ENCODE measurements at places on chromosomes 2 and 18.

DNA sequence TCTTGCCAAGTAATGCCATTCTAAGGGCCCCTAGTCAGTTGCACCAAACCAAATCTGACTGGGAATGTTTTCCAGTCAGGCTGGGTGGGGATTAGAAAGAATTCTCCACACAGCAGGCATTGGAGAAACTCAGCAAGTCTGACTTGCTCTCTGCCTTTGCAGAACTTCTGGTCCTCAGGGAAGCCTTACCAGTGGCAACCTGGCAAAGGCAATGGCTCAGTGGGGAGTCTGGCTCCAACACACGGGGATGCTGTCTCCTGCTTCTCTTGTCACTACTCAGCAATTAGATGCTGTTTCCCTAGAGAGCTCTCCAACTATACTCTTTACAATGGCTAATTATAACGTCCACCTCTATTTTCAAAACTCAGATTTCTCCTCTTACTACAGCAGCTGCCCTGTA lies 810.7 kb downstream of the LRRTM4 start:
- DNase-seq, result no peak

- DNase-seq, result no peak
Measured at GRCh38 chr2:99156891-99157290, 2.1 kb downstream of the LIPT1 start.

DNA sequence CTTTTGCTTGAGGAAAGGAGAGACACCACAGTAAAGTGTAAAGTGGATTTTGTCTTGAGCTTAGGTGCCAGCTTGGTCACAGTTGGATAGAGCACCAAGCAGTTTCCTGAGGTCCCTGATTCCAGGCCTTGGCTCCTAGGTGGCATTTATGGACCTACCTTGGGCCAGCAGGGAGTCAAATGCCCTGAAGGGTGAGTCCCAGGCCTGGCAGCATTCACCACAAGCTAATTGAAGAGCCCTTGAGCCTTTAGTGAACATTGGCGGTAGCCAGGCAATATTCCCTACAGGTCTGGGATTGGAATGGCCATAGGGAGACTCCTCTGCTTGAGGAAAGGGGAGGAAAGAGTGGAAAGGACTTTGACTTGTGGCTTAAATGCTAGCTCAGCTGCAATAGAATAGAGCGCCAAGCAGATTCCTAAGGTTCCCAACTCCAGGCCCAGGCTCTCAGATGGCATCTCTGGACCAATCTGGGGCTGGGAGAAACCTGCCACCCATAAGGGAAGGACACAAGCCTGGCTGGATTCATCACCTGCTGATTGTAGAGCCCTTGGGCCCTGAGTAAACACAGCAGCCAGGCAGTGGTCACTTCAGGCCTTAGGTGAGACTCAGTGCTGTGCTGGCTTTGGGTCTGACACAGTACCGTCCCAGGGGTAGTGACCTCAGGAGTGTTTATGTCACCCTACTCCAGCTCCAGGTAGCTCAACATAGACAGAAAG lies 137.5 kb upstream of the OTOS start:
- no peak for DNase-seq

DNA sequence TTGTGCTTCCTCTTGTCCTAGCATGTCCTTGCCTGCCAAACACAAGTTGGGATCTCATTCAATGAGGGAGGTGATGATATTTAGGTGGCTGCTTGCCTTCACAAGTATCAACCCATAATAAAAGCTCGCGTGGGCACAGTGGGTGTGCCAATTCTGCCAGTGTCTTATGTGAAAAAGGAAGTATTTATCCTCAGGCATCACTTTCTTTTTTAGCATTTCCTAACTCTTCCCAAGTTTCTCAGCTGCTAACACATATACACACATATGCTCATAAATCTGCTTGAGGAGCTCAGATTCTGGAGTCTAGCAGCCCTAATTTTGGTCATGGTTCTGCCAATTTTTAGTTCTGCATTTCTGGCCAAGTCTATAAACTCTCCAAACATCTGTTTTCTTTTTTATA lies 319.5 kb upstream of the HNMT start:
- no peak for DNase-seq

DNA sequence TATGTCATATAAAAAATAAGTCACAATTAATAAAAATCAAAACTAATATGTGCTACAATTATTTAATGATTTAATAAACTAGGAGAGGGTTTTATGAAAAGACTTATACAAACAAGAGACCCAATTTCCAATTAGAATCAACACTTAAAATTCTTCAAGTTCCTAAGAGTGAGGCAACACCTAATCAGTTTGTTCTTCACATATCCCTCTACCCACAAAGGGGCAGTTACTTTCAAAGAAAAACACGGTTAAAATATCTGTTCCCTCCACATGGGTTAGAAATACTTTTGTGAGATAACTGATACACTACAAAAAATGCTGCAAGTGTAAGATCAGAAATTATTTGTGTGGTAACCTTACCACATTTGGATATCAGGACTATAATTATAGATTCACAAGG lies 357.0 kb downstream of the ERBB4 start:
- no peak for DNase-seq

GRCh38 chr2:37767959-37768925 lies 96.8 kb upstream of the CDC42EP3 start:
- DNase-seq, result no peak

GRCh38 chr2:201715459-201715858 lies 17.0 kb upstream of the MPP4 start:
- DNase-seq, result no peak

- DNase-seq, result peak; percentile 29
Measured at GRCh38 chr18:59249199-59249774, 24.0 kb downstream of the RAX start.

DNA sequence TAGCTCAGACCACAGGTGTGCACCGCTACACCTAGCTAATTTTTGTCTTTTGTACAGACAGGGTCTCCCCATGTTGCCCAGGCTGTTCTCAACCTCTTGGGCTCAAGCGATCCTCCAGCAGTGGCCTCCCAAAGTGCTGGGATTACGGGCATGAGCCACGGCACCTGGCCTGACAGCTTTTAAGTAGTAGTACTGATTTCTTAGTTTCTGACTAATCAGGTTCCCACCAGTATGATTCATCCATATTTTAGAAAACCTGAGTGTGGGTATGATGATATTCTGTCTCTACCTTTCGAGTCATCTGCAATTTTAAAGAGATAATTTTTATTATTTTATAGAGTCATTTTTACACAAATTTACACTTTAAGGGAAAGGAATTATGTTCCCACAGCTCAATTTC lies 46.4 kb upstream of the GULP1 start:
- DNase-seq, result no peak

DNA sequence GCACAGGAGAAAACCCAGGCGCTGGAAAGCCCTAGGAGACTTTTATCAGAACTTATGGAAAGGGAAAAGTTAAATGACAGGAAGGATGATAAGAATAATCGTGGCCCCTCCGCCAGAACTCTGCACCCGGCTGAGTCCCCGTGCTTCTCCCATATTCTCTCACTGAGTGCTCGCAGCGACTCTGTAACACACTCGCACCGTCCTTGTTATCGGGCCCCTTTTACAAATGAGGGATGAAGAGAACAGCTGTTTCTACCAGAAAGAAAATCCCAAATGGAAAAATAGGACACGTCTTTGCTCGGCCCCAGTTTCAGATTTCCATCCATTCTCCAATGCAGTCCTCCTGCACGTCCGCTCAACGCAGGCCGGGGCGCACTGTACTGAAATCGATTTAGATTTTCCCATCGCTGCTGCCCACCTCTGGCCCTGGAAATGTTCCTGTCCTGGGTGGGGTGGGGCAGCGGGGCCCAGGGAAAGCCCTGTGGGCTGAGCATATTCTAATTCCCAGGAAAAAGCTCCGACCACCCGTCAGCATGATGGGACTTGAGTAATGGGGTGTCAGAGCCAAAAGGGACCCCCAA lies 66.4 kb downstream of the KCNF1 start:
- no peak for DNase-seq

- DNase-seq, result no peak
Measured at GRCh38 chr2:212114489-212114888, 424.1 kb downstream of the ERBB4 start.

DNA sequence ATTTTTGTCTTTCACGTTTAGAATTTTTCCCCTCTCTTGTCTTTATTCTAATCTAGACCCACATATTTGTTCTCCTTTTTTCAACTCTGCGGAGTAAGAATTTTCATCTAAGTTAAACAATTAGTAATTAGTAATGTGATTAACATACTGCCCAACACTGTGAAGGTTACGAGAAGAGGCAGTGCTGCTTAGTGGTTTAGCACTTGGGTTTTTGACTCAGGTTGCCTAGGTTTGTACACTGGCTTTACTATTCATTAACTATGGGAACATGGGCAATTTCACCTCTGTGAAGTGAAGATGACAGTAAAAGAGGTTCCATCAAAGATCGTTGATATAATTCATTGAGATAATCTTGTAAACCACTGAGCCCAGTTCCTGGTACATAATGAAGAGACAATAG lies 82.2 kb upstream of the PNPT1 start:
- DNase-seq, result no peak

- no peak for DNase-seq
Measured at GRCh38 chr2:45072862-45073237, 63.6 kb upstream of the SIX2 start.

- DNase-seq, result no peak
Measured at GRCh38 chr18:77084688-77085035, 47.9 kb downstream of the MBP start.

GRCh38 chr2:85746321-85747004 lies 7.3 kb upstream of the ATOH8 start:
- no peak for DNase-seq

DNA sequence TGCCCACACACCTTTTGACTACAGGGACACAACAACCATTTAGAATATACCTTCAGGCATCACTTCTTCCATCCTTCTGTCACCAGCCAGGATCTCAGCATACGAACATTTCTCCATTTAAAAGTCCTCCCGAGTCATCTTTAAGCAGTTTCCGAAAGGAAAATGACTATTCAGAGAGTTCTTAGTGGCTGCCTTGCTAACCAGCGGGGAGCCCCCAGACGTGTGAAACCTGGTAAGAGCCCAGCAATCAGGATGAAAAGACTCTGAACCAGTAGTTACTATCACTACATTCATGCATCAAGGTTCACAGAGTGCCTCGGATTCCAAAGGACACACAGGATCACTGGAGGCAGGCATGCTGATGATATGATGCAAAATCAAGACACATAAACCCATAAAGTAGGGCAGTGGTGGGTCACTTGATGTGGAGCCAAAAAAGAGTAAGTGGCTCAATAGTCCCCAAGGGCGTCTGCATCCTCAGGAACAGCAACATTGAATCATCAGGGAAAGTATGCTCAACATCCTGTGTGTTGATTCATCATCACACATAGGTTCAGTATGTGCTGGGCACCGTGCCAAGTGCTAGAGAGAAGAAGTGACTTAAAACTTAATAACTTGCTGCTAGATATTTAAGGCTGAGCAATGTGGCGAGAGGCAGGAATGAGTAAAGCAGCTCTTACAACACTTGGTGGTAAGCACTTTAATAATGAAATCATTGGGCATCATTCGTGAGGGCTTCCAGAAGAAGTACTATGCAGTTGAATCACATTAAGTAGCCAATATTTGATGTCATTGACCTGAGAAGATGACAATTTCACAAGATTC lies 4.4 kb downstream of the CCL20 start:
- peak; percentile 70 for DNase-seq

DNA sequence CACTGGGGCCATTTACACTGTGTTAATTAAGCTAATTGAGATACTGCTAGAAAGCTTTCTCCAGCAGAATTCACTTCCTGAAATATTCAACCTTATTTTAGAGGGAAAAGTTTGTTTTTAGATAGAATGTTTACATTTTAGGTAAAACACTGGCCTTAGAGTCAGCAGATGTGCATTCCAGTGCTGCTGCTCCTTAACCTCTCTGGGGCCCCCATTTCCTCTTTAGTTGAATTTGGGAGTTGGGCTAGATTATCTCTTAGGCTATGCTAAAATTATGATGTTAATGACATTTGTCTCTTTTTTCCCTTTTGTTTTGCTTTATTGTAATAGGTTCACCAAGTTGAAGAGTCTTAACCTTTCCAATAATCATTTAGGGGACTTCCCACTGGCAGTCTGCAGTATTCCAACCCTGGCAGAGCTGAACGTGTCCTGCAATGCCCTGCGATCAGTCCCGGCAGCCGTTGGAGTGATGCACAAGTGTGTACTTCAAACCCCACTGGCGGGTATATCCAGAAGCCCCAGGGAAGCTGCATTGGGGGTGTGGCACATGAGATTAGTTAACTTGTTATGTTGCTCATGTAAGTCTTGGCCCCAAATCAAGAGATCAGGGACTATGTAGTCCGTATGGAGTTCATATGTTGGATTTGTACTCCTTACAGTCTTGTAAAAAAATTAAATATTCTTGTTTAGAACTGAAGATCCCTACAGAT lies 179.5 kb downstream of the PHLPP1 start:
- no peak for DNase-seq

- no peak for DNase-seq
Measured at GRCh38 chr2:17879137-17879912, 858 bp downstream of the KCNS3 start.

DNA sequence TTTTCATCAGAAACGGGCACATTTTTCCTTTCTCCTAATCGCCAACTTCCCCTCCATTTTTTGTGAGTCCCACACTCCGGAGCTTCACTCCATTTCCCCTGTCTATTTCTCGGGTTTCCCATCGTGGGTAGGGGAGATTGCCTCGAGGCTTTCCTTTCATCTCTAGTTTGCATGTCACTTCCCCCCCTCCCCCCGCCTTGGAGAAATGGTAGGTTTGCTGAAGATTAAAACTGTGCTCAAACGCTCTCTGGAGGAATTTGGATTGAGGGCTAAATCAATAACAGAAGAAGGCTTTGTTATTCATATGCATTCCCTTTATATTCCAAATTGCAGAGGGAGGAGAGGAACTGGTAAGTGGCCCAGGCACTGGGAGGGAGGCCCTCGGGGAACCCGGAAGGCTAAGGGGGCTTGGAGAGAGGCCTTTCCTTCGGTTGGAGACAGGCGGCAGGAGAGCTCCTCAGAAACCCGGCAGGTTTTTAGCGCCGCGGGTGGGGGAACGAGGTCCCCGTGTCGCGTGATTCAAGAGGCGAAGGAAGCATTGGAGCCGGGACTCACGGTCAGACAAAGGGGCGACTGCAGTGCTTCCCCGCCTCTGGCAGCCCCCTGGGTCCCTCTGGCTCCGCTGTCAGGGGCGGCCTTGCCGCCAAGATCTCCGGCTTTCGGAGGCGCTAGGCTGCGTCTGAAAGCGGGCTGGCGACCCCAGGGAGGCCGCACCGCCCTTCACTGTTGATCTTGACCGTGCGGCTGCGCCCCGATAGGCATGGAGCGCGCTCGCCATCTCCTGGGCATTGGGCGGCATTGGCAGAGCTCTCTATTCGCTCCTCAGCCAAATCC lies 2.4 kb upstream of the HOXD12 start:
- peak; percentile 40 for DNase-seq
